CD4-positive, alpha-beta memory T cell (primary cell): ENCODE measurements at places on chromosomes 6 and 20. TPM values are rescaled to one million over a fixed set of nuclear protein-coding genes. Genes with fewer than 3 reads are reported as not detected.

BPIFB4 gene
- not detected for total RNA-seq

DOK5 gene
- not detected for total RNA-seq

BACH2 gene
- 44.4 TPM for total RNA-seq

NR2E1 gene
- not detected for total RNA-seq

LTV1 gene
- total RNA-seq: 19.9 TPM

RBPJL gene
- total RNA-seq: not detected

SLC22A1 gene
- total RNA-seq: 1.00 TPM

SALL4 gene
- total RNA-seq: 0.08 TPM

WFDC5 gene
- not detected for total RNA-seq

TOMM6 gene
- 126 TPM for total RNA-seq

B4GALT5 gene
- total RNA-seq: 5.5 TPM

DNA sequence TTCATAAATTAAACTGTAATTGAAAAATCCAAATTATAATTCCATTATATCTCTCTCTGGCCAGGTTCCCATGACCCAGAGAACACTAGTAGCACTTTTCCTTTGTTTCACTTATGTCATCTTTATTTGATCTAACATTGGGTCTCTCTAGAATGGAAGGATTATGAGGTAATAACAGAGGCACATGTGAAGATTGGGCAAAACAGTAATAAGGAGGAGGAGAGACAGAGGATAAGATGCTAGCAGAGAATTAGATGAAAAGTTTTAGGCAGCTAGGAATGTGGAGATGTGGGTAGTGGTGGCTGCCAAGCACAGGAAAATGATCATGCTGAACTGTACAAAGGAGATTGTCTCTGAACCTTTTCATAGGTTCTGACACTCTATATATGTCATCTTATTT, 3.3 kb downstream of the TAB2 start:
- DNase-seq: no peak

DNA sequence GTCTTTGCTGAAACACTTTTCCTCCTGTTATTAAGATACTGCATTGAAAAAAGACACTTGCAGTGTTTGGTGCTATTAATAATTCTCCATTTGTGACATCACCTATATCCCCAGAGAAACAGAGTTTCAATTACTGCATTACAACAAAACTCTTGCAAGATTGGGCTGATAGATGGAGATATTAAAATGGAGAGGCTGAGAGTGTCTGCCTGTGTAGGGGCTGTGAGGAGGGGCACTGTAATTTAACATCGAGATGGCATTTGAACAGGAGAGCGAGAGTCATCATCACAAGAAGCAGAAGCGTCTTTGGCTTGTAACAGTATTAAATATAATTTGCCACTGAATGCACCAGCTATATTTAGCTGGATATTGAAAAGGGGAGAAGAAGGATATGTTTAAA, 316.5 kb downstream of the CDH26 start:
- DNase-seq: no peak

DNA sequence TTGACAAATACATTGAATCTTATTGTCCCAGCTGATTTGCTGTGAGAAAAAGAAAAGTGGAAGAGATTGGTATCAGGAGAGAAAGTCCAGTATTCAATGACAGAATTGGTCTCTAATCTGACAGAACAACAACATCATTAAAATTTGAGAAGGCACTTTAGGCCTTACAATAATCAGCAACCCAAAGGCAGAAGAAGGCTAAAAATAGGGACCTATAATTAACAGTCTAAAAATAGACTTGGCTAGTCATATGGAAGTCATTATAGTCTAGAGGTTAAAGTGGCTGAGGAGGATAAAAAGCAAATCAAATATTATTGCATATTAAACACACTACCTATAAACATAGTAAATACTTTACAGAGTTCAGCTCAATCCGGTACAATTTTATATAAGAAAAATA, 393.6 kb upstream of the JAG1 start:
- DNase-seq: no peak

- no peak for DNase-seq
Measured at GRCh38 chr6:5670811-5671561, 335.7 kb downstream of the NRN1 start.

DNA sequence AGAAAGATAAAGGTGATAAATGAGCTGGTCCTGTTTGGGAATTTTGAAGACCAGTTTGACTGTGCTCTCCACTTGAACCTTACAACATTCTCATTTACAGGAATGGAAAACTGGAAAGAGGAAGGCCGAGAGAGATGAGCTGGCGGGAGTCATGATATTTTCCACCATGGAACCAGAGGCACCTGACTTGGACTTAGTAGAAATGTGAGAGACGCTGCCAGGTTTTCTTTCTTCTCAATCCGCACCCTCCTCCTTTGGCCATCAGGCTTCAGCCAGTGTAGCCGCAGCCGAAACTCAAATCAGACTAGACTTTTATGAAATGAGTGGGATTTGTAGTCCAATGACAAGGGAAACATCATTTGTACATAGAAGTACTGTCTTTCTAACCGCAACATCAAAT, 54.7 kb upstream of the SYNJ2 start:
- DNase-seq: no peak

DNA sequence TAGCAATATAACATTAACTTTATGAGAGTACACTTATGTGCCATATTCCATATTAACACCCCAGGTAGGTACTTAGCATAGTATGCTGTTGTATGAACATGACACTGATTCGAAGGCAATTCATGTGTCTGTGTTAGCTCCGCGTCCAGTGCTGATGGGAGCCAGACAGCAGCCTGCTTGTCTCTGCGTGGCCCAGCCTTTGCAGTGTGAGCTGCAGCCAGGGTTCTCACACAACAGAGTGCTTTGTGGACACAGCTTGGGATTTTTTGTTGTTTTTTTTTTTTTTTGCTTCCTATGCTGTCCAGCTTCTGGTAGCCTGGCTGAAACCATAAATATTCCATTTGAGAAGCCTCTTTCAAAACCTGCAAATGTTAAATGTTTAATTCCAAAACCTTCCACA, 350.9 kb downstream of the SMOC2 start:
- no peak for DNase-seq

- DNase-seq: no peak
Measured at GRCh38 chr20:59402681-59403080, 102.3 kb downstream of the EDN3 start.

DNA sequence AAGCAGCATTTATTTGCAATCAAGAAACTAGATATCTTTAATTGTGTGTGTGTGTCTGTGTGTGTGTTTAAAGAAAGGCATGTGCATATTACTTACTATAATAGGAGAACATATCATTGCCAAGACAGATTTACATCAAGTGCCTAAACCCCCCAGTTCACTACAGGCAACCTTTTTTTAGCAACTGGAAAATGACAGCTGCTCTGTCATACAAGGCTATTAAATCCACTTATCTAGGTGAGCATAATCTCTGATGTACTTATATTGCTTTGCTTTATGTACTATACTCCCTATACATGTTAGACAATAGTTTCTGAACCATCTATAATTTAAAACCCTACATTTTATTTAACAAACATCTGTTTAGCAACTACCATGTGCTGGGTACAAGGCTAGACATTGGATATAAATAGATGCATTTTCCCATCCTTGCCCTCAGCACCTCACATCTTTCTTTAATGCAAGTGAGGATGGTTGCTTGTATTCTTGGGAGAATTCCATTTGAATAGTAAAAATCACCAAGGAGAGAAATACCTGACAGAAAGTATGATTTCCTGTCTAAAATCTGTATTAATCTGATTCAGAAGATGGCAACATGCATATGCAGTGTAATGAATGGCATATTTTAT, 398.3 kb downstream of the LAMA2 start:
- DNase-seq: no peak

GRCh38 chr20:37114012-37114411, 18.2 kb upstream of the RBL1 start:
- DNase-seq: no peak

DNA sequence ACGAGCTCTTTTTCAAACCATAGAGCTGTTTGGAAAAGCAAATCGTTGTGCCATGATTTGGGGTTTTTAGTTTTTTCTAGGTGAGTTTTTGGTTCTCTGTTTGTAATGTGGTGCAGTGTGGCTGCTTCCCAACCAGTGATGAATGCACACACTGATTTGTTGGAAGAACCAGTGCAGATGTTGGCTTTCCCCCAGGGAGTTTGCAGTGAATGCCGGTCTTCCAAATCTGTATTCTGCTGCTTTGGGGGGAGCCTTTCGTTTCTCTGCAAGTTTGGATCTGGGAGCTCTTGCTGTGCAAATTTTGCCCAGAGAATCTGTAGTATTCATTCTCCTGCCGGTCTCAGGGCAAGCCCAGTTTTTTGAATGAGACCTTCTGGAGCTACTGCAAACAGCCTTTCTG, 14.5 kb downstream of the HECA start:
- no peak for DNase-seq

DNA sequence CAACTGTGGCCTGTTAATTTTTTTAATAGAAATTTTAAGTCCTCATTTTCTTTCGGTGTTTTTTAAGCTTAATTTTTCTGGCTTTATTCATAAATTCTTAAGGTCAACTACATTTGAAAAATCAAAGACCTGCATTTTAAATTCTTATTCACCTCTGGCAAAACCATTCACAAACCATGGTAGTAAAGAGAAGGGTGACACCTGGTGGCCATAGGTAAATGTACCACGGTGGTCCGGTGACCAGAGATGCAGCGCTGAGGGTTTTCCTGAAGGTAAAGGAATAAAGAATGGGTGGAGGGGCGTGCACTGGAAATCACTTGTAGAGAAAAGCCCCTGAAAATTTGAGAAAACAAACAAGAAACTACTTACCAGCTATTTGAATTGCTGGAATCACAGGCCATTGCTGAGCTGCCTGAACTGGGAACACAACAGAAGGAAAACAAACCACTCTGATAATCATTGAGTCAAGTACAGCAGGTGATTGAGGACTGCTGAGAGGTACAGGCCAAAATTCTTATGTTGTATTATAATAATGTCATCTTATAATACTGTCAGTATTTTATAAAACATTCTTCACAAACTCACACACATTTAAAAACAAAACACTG, 10.1 kb downstream of the HFE start:
- DNase-seq: peak; percentile 68

DNA sequence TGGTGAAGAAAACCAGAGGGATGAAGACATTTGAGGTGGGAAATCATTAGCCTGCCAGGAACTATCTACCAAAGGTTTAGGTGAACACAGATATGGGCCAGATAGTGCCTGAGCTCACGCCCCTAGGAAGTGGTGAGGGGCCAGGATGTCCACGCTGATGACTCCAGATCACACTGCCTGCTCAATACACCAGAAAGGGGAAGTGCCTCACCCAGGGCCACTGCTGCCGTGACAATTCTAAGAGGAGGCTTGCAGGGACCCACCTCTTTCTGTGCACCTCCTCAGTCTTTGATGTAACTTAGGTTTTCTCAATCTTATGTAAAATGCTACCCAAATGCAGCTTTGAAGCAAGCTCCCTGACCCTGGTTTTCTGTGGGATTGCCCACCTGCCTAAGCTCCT, 5.4 kb upstream of the RAB44 start:
- peak; percentile 72 for DNase-seq

GRCh38 chr20:63542696-63543095, 4.9 kb downstream of the SRMS start:
- no peak for DNase-seq

DNA sequence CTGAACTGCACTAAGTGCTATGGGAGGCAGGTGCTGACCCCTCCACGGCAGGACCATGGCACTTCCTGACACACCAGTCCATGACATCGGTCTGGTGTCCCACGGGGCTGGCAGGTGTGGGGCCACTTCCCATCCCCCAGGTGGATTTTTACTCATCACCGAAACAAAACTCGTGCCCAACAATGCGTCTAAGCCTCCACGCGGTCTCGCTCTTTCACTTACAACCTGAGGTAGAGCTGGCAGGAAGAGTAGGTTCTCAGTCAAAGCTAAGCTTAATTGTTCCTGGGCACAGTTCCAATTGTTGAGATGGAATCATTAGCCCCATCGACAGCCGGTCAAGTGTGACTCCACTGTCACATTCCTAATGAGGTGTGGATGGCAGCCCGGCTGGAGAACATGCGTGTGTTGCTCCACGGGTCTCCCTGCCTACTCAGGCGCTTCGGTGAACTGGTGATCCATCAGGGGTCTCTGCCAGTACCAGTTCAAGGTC, 125.7 kb downstream of the SLC23A2 start:
- DNase-seq: no peak

- no peak for DNase-seq
Measured at GRCh38 chr20:47929368-47930115, 144.3 kb upstream of the SULF2 start.

GRCh38 chr6:15073883-15074465, 171.9 kb upstream of the JARID2 start:
- DNase-seq: no peak

- DNase-seq: no peak
Measured at GRCh38 chr20:64260239-64260638, 4.7 kb downstream of the PCMTD2 start.

DNA sequence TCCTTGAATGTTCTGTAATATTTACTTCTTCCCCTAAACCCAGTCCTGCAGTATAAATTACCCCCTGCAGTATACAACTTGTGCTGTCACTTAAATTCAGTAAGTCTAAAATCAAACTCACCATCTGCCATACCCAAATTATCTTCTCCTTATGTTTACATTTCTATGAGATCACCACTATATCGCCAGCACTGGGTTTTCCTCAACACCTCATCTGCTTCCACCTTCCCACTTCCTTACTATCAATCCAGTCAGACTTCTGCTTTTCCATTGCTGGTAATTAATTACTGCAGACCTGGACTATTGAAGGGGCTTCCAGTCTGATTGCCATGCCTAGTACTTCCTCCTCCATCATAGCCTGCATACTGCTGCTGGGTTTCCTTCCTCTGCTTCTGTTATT, 15.2 kb downstream of the EFHC1 start:
- DNase-seq: no peak

- DNase-seq: no peak
Measured at GRCh38 chr6:2026133-2026532, 219.3 kb downstream of the GMDS start.

GRCh38 chr6:11727998-11728961, 50.3 kb downstream of the ADTRP start:
- peak; percentile 51 for DNase-seq

DNA sequence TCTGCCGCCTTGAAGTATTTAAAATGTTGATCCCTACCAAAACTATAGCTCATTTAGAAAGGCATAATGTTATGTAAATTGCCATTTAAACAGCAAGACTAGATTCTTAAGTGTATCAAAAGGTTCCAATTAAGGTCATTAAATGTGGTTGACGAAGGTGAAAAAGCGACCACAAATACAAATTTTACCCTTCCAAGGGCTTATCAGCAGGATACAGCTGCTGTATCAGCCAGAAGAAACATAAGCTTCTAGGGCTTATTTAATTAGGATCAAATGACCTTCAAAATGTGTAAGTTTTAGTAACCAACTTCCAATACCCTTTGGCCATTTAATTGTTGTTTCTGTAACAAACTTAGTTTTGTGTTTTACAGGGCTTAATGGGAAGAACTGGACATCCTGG, 139.9 kb downstream of the COL9A1 start:
- no peak for DNase-seq

GRCh38 chr6:8829296-8829695, 394.0 kb upstream of the SLC35B3 start:
- DNase-seq: no peak

GRCh38 chr6:163491737-163492300, 77.3 kb downstream of the QKI start:
- DNase-seq: no peak

- no peak for DNase-seq
Measured at GRCh38 chr6:123810948-123811347, 7.3 kb downstream of the NKAIN2 start.

GRCh38 chr6:109235481-109236038, 140.3 kb downstream of the CEP57L1 start:
- DNase-seq: no peak

- DNase-seq: no peak
Measured at GRCh38 chr20:52103335-52103912, 88.2 kb downstream of the ZFP64 start.

- peak; percentile 49 for DNase-seq
Measured at GRCh38 chr20:51529758-51530157, 12.8 kb downstream of the NFATC2 start.
